Neural crest cell (in vitro differentiated cells): ENCODE measurements at places on chromosomes 5 and 9.

DNA sequence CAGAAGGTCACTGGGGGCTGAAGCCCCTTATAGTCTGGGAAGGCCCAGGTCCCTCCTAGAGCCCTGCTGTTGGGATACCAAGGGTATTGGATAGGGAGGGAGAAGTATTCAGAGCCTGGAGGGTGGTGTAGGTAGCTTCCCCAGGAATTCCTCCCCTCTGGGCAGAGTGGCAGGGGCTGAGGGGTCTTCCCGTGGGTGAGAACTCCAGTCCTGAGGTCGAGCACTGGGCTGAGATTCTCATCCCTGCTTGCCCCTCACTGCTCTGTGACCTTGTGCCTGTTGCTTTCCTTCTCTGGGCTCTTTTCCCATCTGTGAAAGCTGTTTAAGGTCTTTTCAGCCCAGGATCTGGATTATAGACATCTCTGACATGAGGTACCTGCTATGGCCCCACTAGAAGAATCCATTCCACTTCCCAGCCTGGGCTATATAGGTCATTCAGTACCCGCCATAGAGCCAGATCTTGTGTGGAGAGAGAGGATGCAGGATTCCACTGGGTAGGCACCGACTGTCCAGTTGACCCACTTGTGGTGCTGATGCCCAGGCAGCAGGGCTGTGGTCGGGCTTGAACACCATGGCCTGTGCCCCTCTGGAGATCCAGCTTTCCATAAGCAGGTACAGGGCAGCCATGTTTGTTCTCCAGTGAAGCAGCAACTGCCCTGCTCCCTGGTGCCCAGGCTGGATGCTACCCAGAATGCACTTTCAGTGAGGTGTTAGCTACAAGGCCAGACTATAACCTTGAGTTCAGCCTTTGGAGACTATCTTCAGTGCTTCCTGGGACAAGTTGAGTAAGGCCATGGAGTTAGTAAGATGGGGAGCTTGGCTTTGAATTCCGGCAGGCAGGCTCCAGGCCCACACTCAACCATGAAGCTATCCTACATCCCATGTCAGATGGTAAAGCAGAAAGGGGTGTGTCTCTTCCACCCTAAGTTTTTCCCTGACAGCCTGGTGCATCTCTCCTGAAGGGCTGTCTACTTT lies 60.1 kb downstream of the AMBP start:
- no peak for DNase-seq

- DNase-seq: peak; percentile 69
Measured at GRCh38 chr9:35756275-35757225, 2.5 kb upstream of the MSMP start.

DNA sequence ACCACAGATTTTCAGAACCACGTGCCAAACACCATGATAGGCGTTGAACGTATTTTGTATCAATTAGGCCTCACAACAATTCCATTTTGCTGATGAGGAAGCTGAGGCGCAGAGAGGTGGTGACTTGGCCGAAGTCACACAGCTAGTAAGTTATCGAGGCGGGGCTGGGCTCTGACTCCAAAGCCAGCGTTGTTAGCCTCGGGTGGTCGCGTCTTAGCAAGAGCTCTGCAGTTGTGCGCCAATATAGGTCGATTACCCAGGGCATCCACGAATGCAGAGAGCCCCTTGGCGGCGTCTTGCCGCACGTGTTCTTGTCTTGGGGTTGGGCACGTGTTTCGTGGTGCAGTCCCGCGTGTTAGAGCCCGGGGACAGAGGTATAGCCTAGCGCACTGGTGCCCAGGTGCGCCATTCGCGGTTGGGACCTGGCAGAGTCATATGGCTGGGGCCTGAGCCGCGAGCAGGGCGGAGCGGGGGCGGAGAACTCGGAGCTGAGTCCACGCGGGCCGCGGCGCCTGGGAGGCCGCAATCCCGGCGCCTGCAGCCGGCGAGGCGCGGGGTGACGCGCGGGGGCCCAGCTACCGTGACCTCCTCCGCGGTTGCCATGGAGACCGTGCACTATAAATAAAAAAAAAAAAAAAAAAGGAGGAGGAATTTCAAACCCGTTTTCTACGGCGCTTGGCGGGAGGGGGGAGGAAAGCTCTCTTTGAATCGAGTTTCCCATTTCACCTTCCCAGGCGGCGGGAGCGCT lies 62.3 kb downstream of the CXXC5 start:
- no peak for DNase-seq

- no peak for DNase-seq
Measured at GRCh38 chr5:41812156-41812555, 58.1 kb downstream of the OXCT1 start.

DNA sequence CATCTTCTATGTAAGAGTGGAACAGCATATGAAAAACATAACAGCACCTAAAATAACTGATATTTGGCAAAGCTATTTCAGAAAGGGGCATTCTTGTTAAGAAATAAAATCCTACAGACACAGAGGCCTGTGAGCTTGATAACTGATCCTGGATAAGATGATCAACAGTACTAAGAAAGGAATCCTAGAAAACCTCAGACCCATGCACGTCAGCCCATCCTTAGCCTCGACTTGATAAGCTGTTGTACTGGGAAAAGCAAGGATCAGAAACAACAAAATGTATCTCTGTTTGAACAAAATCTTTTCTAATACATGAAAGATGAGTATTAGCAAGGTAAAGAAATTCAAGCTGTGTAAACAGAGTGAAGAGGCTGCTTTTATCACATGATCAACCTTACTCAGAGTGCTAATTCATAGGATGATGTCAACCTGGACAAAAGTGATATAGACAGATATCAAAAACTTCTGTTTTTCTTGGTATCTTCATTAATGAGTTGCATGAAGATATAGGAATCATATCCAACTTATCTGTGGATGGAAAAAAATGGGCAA lies 15.2 kb downstream of the LIFR start:
- DNase-seq: no peak

GRCh38 chr5:93621327-93621798 lies 38.3 kb downstream of the NR2F1 start:
- peak; percentile 83 for DNase-seq

- DNase-seq: no peak
Measured at GRCh38 chr5:179793468-179794139, at the start of gene LTC4S. Gene LTC4S, plus strand, starts transcription at chr5:179793986. Its CDS starts 95 bp downstream, at chr5:179794081.

DNA sequence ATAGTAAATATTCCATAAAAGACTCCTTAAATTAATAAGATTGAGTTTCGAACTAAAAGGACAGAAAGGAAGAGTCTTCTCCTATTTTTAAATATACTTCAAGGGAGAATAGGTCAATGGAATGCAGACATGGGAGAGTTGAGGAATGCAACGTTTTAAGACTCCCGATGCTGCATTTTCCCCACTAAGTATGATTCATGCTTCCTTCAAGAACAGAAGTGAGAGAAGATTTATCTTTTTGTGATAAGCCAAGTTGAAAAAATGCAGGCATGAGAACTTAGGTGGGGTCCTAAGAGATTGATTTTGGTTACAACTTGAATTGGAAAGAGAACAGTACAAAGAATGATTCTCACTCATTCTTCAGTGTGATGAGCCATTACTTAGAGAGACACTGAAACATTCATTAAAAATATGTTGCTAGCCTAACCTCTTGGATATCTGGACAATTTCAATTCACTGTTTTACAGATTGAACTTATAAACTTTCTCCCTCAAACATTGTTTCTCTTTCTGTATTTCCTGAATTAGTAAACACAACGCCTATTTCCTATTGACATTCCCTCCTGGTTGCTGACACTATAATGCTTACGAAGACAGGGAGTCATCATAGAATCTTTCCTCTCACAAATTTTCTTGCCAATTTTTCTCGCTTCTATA lies 1666.1 kb upstream of the WWC1 start:
- no peak for DNase-seq

GRCh38 chr5:43044181-43044914 lies 4.2 kb upstream of the ANXA2R start:
- DNase-seq: no peak

- peak; percentile 53 for DNase-seq
Measured at GRCh38 chr5:150485693-150486401, 22.1 kb upstream of the NDST1 start.

- no peak for DNase-seq
Measured at GRCh38 chr9:134661791-134662142, 20.2 kb downstream of the COL5A1 start.

DNA sequence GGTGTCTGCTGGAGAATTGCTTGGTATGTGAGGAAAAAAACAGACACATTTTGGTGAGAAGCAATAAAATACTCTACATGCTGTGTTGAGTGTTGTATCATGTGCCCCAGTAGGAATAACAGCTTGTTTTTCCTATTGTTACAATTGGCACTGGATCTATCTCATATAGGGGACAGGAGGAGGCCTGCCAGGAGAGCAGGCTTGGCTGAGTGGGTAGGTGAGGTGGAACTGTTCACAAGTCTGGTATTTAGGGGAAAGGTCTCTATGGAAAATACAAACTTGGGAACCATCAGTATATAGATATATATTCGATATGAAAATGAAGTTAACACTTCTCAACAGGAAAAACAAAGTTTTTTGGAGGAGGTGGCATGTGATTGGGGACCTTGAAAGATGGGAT lies 9.5 kb upstream of the SH3TC2 start:
- no peak for DNase-seq

DNA sequence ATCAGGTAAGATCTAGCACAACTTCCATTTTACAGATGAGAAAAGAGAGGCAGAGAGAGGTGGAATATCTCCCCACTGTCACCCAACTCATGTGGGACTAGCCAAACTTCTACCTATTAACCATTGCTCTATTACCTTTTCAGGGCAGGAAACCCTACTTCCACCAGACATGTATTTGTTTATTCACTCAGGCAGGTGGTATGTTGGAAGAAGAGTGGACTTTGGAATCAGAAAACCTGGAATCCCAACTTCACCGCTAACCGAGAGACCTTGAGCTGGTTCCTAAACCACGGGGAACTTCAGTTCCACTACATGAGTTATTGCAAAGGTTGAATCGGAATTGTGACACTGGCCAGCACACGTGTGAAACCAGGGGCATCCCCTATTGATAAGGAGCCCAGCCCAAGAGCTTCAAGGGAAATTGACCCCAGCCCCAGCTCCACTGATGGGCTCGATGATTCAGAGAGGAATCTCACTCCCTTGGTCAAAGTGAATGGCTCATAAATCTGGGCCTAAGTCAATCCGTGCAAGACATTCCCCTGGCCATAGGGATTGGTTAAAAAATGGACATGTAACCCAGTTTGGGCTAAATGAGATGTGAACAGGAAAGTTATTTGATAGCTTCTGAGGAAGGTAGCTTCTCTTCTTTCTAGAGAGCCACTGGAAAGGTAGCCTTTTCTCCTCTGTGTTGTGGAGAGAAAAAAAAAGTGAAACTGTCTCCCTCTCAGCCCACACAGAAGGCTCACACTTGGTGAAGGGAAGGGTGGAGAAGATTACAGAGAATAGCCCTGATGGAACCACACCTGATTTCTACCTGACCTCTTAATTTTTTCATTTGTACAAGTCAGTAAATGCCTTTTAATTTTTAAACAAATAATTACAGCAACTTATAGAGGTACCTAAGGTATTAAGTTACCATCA lies 5.5 kb upstream of the GLIS3 start:
- no peak for DNase-seq

- DNase-seq: no peak
Measured at GRCh38 chr9:89207026-89207425, 28.4 kb upstream of the SHC3 start.

DNA sequence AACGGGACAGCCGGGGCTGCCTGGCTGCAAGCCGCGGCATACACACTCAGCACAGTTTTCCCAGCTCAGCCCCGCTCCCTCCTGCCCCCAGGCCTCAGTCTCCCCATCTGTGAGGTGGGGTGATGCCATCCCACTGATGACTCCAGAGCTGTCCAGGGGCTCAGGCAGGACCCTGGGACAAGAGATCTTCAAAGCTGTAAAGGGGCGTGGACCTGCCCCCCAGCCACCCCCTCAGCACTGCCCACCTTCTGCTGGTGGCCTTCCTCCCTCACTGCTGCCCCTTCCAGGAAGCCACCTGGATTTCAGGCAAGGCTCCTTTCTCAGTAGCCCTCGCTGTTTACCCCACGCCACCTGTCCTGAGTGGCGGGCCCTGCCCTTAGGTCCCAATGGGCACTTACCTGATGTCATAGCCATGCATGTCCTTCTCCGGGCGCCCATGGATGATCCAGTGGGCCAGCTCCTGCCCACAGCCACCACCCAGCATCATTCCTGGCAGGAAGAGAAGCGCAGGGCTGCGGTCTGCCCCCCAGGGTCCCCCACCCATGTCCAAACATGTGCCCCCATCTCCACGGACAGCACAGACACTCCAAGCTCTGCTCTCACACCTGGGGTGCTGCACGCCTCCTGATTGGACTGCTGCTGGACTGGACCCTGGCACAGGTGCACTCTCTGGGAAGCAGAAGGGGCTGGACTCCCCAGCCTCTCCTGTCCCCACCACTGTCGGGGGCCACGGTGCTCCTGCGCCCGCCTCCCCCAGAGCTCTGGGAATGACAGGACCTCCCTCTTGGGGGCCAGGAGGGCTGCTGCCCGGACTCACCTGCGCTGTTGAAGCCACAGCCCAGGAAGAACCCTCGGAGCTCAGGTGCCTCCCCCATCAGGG lies 25.7 kb downstream of the SARDH start:
- DNase-seq: no peak
